NAMALWA (cell line): ENCODE measurements at places on chromosomes 4 and X.
A peak's percentile ranks its signal among the peaks of the same experiment; 100 is the strongest.

DNA sequence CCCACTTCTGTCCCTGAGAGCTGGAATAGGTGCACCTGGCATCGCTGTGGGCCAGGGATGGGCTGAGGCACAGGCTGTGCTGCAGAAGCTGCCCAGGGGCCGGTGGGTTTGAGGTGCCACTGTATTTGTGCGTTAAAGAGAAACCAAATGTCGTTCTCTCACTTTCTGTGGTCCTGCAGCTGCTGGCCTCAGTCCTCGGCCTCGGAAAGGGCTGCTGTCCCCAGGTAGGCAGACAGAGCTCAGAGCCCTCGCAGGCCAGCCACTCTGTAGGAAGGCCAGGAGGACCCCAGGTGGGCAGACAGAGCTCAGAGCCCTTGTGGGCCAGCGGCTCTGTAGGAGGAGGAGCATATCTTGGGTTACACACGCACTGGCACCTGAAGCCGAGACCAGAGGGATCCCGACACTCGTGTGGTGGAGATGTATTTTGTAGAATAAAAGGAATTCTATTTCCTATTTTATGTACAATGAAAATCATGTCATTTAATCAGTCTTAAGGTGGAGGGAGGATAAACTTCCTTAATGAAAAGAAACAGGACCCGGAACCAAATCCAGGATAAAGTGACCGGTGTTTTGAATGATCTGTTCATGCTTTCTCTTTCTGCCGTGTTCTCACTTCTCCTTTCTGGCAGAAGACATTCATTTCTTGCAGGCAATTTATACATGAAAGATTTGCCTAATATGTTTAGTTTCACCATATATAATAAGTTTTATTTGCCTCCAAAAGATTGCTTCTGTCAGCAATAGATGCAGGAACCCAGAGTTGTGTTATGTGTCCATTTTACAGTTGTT is 54.4 kb upstream of the HGFAC start:
- DNase-seq: peak; percentile 66

DNA sequence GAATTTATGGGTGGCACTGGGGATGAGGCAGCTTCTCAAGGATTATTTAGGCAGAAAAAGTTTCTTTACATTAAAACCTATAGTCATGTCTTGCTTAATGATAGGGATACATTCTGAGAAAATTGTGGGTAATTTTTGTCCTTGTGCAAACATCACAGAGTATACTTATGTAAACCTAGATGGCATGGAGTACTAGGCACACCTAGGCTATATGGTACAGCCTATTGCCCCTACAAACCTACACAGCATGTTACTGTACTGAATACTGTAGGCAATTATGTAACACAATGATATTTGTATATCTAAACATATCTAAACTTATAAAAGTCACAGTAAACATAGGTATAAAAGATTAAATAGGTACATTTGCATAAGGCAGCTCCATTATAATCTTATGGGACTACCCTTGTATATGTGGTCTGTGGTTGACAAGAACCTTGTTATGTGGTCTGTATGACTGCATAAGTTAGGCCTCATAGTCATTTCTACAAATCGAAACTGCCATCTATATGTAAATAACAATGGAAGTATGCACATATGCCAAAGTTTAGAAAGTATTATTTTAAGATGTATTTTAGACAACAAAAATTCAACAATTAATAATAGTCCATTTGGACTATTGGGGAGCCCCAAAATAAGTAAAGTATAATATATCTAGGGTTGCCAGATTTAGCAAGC is 87.3 kb downstream of the CFAP299 start:
- DNase-seq: no peak

GRCh38 chr4:82588771-82589270 is 27.0 kb upstream of the TMEM150C start:
- DNase-seq: no peak

DNA sequence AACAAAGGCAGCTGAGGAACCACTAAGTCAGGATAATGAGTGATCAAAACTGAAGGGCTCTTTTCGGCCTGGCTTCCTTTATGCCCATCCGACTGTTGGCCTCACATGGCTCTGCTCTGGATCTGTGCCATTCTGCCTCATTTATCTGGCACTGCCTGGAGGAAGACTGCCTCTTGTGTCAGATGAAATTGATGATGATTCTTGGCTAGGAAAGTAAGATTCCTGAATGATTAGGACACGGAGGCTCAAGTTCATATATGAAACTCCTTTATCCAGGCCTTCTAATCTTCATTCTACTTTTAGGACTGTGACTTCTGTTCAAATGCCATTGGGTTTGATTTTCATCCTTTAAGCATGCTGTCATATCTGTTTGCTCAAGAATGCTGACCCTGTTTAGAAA is 475.4 kb upstream of the RPS6KA3 start:
- no peak for DNase-seq

- DNase-seq: no peak
These were observed 2.5 kb upstream of the CCDC149 start for GRCh38 chr4:24915121-24915922.

DNA sequence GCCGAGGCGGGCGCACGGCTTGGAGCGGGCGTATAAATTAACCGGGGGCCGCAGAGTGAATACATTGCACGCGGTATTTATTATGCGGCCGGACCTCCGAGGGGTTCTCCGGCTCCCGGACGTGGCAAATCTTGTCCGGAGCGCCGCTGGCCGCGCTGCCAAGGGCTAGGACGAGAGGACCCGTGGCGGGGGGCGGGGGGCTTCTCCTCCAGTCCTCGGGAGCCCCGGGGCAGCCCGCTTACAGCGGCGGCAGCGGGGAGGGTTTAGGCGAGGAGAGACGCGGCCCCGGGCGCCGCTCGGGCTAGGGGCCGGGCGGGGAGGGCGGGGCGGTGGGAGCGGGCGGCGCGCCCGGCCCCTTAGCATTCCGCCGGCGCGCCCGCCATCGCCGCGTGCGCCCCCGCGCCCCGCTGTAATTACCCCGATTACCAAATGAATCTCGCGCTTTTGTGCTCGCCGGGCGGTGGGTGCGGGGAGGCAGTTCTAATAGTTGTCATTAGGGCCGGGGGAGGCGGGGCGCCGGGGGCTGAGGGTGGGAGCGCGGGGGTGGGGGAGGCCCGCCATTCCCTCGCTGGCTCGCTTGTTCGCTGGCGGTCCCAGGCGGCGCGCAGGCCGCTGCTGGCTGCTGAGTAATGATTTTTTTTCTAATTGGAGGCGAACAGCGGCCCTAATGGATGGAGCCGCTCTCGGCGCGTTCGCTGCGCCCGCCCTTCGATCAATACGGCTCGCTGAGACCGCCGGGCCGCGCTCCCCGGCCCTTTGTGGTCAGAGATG is 276.6 kb downstream of the BCOR start:
- no peak for DNase-seq

DNA sequence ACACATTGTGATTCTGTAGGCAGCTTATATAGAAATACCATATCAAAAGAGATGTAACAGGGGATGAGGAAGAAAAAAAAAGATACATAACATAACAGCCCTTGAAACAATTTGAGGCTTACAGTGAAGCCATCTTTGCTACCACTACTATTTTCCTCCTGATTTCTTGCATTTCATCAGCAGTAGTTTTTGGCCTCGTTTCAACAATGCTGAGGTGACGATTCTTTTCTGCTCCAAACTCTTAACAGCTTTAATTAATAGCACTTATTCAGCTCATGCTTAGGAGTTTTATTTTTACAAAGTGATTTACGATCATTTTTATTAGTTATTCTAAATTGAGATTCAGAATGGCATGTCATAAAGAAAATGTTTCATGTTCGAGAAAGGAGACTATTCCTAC is 163.2 kb downstream of the DCK start:
- no peak for DNase-seq

DNA sequence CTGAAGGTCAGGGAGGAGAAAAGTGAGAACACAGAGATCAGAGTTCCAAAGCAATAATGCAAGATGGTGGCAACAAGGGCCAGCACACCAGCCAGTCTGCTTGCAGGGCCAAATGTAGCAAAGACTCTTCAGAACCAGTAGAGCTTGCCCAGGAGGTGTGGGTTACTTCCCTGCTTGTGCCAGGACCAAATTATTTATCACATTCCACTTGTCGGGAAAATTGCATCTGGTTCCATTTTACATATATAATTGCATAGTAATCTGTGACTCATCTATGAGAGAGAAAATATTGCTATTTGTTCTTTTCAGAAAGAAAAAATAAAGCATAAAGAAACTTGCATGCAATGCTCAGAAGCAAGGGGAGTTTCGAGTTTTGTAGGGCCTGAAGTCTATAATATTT is 41.4 kb downstream of the MAML3 start:
- no peak for DNase-seq

GRCh38 chr4:119152741-119153140 is 17.1 kb downstream of the MYOZ2 start:
- DNase-seq: no peak

DNA sequence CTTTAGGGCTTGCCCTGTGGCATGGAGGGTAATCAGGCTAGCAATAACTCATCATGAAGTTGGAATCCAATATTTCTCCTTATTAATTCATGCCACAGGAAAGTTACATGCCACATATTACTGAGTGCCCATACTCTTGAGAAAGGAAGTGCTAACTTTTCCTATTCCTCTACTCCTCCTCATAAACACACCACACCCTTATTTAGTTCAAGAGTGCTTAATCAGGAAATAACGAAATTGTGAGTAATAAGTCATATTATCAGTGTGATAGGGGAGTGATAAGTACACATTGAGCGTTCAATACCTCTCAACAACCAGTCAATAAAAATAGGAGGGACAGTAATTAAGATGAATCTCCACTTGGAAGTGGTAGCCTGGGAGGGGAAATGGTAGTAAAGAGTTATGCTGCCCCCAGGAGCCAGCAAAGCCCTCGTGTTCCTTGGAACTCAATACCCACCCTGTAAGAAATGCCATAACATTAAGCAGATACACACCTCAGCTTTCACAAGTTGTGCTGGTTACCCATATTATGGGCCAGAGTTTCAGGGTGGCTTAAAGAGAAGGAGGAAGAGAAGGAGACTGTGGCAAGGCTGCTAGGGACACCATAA is 410.0 kb upstream of the NR3C2 start:
- no peak for DNase-seq

DNA sequence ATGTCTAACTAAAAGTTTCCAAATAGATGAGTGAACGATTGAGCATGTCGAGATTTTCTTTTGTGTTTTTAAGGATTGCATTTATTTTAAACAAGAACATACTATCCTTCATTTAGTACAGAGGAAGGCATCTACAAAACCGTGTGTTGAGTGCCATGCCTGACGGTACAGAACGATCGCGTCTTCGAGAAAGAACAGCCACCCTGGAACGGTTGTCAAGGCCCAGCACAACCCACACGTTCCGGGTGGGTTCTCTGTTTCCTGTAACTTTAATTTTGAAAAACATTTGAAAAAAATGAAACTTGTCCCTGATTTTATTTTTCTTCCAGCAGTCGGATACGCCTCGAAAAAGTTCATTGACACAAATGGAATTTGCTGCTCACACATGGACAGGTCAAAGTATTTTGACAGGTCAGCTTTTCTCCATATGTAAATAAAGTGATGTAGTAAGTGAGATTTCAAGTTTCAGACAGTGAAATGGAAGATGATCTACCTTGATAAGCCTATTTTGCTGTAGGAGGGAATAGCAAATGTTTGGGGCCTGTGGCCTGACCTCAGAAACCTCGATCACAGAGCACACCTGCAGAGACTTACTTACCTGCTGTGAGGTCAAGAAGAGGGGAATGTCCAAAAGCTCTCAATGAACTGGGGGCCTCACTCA is 24.4 kb upstream of the CYP4V2 start:
- no peak for DNase-seq

DNA sequence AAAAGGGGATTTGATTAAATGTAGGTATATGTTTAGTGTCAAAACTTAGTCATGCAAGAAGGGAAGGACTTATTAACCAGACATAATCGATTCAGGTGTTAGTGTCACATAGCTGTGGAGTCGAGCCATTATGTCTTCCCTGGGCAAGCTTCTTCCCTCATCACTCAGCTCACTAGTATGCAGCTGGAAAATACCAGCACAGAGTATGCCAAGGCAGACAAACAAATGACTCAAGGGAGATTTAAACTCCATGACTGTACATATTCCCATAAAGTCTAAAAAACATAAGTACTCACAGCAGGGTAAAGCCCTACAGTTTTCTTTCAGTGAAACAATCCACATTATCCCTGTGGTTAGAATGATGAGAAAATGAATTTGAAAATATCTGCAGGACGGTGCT is 304.5 kb downstream of the CBLL2 start:
- DNase-seq: no peak

DNA sequence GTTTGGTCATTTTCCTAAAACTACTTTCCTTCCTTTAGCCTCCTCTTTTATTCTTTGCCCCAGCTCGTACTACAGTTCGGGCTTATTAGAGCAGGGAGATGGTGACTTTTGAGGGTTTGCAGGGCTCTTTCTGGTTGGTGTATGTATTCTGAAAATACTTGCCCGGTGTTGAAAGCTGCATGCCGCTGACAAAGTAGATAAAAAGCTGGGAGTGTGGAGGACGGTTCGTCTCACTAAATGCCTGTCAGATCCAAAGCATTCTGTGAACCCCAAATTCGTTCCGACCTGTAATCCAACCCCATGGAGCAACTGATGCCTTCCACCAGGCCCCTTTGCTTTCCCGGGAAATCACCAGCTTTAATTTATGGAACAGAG is 19.2 kb downstream of the TRIM2 start:
- DNase-seq: no peak

DNA sequence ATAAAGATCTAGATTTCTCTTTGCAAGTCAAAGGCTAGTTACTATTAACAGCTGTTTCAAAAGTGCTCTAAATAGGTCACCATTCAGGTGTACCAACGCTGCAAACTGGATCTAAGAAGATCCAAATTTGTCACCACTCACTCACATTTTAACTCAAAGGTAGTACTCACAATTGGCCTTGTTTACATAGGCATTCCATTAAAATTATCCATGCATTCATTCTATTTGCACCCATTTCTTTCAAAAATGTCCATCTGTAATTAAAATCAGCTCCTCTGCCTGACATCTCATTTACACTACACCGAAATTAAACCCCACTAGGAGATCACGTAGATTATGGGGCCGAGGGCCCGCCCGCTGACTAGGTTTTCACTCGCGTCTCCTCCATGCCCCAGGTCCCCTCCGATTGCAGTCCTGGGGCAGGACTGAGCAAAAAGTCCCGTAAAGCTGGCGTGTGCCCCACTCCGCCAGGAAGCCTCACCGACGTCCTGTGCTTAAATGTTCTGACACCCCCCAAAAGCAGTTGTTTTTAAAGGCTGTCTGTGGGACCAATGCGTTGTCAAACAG is 1.3 kb upstream of the ING2 start:
- DNase-seq: peak; percentile 71

- DNase-seq: no peak
These were observed 38.4 kb downstream of the GRSF1 start for GRCh38 chr4:70801265-70801809.

- DNase-seq: no peak
These were observed 112.8 kb upstream of the ATXN3L start for GRCh38 chrX:13432414-13433297.

DNA sequence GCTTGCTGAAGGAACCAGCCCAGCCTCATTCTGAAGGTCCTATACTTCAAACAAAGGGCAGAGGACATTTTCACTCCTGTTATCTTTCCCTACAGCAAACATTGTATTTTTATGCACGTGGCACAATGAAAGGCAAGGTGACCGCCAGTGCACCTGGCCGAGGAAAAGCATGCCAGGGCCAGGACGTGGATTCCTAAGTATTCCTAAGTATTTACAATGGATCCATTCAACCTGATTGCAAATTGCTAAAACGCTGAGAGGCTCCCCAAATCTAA is 127.9 kb upstream of the FTHL17 start:
- DNase-seq: no peak
